Neural crest cell (in vitro differentiated cells): ENCODE measurements at places on chromosomes 2 and 18. TPM values are rescaled to one million over a fixed set of nuclear protein-coding genes. Genes with fewer than 3 reads are reported as not detected.

DNAJC5G gene
- total RNA-seq: not detected in 2 replicates

KCNG2 gene
- total RNA-seq: not detected in 2 replicates

HMSD gene
- total RNA-seq: 8.5 and 10.0 TPM in 2 replicates

TRIB2 gene
- total RNA-seq: 73.6 and 74.3 TPM in 2 replicates

LRRC30 gene
- not detected in 2 replicates for total RNA-seq

- H3K4me3 ChIP-seq: no peak overlapping the region
- H3K4me1 ChIP-seq: peaks cover 12% of the 10 kb centered on the region
- no peak overlapping the region for H3K27ac ChIP-seq
- no peaks in the 10 kb centered on the region for H3K36me3 ChIP-seq
These were observed 52.7 kb upstream of the EML4 start for GRCh38 chr2:42116195-42117181.

GRCh38 chr18:6557057-6557769 lies 142.5 kb upstream of the L3MBTL4 start:
- H3K27me3 ChIP-seq: no peaks in the 10 kb centered on the region
- peaks cover 38% of the 10 kb centered on the region for H3K4me1 ChIP-seq

- H3K4me3 ChIP-seq: peak overlapping the region; percentile 89
- H3K36me3 ChIP-seq: peaks cover 16% of the 10 kb centered on the region
- no peak overlapping the region for H3K27ac ChIP-seq
These were observed 42.9 kb downstream of the HDLBP start for GRCh38 chr2:241272303-241273209.

GRCh38 chr2:225766431-225766830 lies 366.9 kb downstream of the NYAP2 start:
- H3K4me3 ChIP-seq: no peak overlapping the region
- no peak for DNase-seq
- H3K4me1 ChIP-seq: no peaks in the 10 kb centered on the region
- H3K27ac ChIP-seq: no peak overlapping the region
